ENCODE measurements at places on chromosomes 6 and 20.

- no peak for DNase-seq
These were observed 1.6 kb downstream of the CLIC5 start for GRCh38 chr6:46014046-46014445.

- DNase-seq: no peak
These were observed 216.2 kb downstream of the NFATC2 start for GRCh38 chr20:51326201-51326819.

- no peak for DNase-seq
These were observed 116.6 kb upstream of the STXBP5 start for GRCh38 chr6:147087641-147088040.

GRCh38 chr6:46419576-46420002, 71.7 kb downstream of the RCAN2 start:
- peak; percentile 32 for DNase-seq

DNA sequence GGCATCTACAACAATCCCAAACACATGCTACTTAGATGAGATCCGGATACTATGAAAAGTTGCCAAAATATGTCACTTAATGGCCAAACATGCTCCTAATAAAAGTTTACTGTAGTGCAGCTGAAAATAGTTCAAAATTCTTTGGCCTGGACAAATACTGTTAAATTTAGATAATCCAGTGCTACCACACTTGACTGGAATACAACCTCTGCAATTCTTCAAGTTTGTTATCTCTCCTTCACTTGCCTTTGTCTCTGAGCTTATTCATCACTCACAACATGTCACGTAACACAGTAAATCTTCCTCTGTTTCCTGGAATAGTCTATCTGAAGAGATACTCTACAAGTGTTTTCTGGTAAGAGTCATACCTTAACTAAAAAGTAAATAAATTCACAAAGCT, 10.5 kb upstream of the PLN start:
- no peak for DNase-seq

DNA sequence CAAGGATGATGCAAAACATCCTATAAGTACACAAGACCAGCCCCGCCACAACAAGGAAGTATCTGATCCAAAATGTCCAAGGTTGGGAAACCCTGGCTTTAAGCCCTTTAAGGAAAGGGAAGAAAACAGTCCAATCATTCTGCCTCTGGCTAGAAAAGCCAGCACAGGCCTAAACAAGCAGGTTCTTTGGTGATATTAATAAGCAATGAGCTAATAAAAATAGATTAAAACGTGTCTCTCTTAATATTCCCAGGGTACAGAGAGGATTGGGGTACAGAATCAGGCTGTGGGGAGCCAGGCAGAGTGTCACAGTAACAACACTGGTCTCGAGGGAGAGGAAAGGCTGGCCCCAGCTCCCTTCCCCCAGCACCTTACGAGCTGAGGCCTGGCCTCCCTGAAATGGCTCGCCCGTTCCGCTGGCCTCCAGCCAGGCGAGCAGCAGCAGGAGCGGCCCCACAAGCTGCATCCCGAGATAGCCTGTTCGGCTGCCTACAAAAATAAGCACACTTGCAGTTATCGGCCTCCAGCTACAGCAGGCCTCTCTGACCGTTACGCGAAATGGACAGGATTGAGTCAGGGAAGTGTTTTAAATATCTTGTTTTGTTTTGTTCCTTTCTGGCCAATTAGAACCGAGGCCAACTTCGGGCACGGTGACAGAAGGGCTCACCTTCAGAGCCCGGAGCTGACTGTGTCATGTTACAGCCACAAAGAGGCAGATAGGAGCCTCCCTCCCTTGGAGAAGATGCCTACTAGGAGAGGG, 4.0 kb upstream of the ZMYND8 start:
- peak; percentile 82 for DNase-seq

DNA sequence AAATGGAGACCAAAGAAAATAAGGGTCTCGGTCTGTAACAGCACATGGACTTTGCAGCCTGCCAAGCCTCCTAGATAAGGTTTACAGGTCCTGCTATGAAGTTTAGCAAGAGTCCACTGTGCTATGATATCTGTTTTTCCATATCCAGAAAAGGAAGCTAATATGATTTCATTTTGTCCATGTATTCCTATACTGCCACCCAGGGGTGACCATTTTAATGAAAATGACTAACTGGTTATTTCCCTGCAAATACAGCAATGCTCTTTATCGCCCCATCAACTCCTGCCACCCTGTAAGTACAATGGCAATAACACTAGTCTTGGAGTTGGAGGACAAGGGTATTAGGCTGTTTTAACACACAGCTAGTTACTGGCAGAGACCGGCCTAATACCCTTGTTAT, 115.2 kb upstream of the GLP1R start:
- peak; percentile 1 for DNase-seq

DNA sequence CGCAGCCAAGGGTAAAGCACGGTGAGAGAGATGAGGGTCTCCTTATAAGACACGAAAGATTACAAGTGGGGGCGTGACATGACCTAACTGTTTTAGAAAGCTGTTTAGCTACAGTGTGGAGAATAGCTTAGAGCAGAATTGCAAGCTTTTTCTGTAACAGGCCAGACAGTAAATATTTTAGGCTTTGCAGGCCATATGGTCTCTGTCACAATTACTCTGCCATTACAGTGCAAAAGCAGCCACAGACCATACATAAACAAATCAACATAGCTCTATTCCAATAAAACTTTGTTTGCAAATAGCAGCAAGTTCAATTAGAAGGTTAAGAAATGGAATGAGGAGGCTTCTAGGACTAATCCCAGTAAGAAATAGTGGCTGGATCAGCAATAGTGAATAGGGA, 16.8 kb downstream of the PGM3 start:
- DNase-seq: no peak

DNA sequence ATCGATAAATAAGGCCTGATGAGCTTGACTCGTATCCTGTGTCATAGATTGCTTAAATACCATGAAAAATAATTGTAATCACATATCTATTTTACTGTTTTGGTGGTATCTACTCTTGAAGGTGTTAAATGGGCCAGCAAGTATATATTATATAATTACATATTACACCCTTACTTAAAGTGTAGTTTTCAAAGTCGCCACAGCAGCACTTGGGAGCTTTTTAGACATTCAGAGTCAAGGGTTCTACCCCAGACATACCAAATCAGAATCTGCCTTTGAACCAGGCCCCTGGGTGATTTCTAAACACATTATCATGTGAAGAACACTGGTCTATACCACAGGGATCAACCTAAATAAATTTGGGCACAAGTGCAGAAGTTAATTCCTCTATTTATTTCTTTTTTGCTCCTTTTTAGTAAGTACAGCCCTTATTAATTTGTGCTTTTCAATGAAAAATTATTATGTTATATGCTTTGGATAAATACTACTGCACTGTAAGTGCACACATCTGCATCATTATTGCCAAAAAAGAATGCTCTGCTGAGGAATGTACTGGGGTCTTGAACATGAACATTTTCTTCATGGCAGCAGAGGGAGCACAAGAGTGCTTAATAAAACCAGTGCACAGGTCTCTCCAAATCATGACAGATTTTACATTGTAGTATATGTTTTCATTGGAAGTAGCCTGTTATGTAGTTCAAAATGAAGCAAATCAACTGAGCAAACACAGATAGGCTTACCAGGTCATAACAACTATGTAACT, 3.1 kb upstream of the ATXN1 start:
- no peak for DNase-seq

DNA sequence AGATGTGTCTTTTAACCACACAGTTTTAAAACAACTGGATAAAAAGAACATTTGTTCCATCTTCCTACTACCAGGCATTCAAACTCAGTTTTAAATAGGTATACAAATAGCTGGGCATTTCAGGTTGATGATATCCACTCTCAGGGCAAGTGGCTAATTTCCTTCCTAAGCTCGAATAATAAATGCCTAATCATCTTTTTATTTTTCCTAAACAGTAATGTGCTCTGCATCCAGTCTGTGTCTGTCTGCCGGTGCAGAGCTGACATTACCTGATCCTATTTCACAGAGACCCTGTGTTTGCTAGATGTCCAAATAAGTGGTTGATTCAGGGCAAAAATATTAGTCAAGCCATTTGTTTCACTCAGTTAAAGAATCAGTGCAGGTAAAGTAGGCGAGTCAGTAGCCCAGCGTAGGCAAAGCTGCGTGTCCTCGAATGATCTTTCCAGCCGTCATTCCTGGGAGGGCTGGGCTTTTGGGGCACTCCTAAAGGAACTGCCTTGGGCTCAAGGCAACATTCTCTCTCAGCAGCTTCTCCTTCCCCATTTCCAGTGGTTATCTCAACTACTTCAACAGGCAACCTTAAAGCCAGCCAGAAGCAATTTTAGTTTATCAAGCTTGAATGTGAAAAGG, 74.2 kb upstream of the BMP2 start:
- no peak for DNase-seq

DNA sequence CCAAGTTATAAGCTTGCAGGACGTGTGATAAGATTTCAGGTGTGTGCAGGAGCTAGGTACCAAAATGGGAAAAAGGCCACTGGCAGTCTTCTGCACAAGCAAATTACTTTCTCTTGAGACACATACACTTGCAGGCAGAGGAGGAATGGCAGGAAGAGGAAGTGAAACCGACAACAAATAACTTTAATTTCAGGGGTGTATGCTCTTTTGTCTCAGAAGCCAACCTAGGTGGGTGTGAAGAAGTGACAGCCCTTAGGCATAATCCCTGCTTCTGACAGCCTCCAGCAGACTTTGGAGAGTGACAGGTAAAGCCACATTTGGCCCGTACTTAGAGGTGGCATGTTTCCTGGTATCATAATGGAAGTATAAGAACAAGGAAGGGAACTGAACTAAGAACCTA, 118.8 kb upstream of the TRAF3IP2 start:
- DNase-seq: no peak

- no peak for DNase-seq
These were observed 19.3 kb downstream of the JARID2 start for GRCh38 chr6:15264902-15265761.

GRCh38 chr6:169190144-169190584, 63.5 kb downstream of the THBS2 start:
- DNase-seq: no peak

GRCh38 chr6:73231986-73232391, 6.7 kb upstream of the KHDC1L start:
- DNase-seq: no peak

DNA sequence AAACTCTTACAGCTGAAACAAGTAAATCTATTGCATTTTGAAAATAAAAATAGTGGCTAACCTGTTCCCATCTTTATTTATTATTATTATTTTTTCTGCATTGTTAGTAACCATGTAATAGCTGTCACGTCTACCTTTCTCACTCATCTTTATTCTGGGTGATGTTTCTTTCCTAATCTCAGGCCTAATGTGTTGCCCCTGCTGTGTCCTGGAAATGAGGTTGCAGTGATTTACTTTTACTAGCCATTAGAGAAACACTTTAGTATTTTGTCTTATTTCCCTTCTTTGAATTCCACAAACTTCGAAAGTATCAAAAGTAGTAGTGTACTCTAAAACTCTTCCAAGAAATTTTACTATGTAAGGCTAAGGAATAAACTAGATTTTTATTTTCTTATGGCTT, 546.9 kb downstream of the GRIK2 start:
- DNase-seq: no peak

DNA sequence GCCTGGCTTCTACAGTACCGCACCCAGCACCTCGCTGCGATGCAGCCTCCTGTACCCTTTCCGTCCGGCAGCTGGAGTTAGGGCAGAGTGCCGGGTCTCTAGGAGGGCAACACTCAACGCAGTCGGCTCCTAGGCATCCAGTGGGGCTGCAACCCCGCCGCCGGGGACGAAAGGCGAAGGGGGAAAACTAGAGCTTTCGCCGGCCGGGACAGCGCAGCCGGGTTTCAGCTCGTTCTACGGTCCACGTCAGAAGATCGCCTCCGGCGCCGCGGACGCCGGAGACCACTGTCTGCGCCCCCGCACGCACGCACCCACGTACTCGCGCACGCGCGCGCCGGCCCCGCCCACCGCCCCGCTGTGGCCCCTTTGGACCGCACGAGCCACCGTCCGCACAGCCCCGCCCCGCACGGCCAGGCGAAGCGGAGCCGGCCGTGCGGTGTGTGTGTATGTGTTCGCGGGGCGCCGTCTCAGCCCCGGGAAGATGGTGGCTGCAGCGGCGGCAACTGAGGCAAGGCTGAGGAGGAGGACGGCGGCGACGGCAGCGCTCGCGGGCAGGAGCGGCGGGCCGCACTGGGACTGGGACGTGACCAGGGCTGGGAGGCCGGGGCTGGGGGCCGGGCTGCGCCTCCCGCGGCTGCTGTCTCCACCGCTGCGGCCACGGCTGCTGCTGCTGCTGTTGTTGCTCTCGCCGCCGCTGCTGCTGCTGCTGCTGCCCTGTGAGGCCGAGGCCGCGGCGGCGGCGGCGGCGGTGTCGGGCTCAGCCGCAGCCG, at the start of gene ATRN:
ATRN (plus strand) TSS at position 392 of the 770 bp plus-strand sequence; CDS start at position 482, 90 bp downstream.
- peak; percentile 51 for DNase-seq

GRCh38 chr6:6333501-6333900, 13.0 kb upstream of the F13A1 start:
- no peak for DNase-seq

DNA sequence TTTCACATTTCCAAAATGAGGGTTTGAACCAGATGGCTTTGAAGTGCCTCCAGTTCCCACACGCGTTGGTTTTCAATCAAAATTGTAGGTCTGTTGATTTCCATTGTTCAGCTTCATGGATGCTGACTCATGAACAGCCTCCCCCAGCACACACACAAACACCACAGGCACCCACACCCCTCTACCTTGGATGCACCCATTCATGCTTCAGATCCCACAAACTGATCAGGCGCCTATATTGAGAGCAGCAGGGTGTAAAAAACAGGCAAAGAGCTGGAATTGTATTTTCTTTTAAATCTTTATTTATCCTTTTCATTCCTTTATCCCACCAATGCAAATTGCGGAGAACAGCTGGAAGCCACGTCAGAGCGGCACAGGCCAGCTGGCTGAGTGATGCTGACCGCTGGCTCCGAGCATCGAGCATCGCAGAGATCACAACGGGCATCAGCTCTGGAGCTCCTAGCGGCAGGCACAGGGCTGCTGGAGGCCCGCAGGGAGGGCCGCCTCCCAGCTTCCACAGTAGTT, 29.3 kb upstream of the TBC1D7 start:
- no peak for DNase-seq
